ENCODE measurements at places on chromosomes 7 and 10.

DNA sequence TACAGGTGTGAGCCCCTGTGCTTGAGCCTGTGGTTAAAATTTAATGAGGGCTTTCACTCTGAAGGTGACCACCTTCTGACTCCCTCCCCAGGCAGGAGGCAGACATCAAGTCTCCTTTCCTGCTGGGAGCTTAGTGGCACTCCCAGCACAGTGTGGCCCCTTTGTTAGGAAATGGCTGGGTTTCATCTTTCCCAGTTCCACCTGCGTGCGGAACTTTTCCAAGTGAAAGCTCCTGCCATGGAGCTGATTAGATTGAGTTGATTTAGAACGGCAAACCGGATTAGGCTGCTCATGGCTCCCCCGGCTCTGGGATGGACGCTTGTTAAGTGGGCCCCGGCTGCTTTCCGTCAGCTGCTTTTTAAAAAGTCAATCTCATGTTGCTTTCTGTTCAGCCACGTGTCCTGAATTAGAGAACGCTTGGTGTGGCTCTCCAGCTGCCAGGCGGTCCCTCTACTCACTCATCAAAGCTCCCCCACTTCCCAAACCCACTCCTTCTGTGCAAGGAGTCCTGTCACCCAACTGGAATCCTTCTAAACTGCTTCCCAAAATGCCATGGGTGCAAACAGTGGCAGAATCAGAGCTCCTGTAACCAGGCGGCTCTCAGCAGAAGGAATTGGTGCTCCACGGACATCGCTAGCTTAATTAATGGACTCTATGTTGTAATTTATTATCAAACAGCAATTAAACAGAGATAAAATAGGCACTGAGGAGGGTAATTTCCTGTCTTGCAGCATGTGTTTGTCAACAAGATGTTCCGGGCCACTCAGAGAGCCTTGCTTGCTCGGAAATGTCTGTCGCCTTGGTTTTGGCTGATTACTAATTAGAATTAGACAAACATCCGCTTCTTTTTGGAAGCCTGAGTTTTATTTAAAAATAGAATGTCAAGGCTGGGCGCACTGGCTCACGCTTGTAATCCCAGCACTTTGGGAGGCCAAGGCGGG, 551.2 kb downstream of the GALNT17 start:
- DNase-seq = no peak

GRCh38 chr10:109430799-109431198, 492.5 kb downstream of the XPNPEP1 start:
- no peak for DNase-seq

GRCh38 chr7:94061326-94061725, 57.2 kb upstream of the BET1 start:
- no peak for DNase-seq

DNA sequence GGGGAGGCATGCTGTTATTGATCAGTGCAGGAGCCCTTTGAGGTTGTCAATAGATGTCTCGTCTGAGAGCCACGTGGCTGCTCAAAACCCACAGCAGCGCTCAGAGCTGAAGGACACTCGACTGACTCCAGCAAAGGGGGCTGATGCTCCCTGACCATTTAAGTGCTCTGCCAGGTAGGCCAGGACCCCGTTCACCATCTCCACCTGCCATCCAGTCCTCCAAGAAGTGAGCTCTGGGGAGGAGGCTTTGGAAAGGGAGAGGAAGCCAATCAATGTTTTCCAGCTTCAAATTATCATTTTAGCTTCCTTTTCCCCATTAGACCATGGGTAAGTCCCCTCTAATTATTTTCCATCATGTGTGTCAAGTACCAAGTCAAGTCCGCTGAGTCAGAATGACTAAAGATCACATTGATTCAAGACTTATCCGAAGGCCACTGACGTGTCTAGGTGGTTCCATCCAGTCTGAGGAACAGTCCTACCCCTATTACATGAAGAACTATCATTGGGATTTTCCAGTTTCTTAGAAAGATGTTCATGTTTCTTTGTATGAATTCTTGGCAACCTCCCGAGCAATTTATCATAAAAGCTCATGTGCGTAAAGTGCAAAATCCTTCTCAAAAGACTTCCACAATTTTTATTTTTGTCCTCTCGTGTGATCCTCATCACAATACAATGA, 302.6 kb upstream of the LYZL1 start:
- no peak for DNase-seq

GRCh38 chr7:26397796-26398426, 106.2 kb downstream of the SNX10 start:
- peak; percentile 47 for DNase-seq

DNA sequence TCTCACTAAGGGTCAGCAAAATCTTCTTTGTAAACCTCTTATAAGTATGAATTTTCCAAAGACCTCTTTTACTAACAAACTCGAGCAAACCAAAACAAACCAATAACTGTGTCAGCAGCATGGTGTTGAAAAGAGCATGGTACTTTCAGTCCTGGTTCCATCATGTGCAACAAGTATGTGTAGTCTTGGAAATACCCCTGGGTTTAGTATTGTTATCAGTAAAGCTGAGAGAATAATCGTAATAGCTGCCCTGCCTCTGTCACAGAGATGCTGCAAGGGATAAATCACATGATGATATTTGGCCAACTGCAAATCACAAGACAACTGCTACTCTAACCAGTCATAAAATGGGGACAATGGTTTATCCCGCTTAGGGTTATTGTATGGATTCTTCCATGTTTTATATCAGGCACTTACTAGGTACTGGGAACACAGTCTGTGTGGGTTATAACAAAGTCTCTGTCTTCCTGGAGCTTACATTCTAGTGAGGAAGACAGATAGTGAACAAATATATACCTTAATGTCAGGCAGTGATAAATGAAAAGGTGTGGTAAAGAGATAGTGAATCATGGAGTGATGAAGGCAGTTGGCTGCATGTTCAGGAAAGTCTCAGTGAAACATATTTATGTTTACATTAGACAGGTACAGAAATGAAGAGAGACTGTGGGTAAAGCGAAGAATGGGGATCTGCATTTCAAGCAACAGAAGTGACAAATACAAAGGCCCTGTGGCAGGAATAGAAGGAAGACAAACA, 60.5 kb upstream of the C10orf90 start:
- DNase-seq = no peak

Measured in naive B cell (primary cell).